GDM1 (cell line): ENCODE measurements at places on chromosomes 2 and 18.

DNA sequence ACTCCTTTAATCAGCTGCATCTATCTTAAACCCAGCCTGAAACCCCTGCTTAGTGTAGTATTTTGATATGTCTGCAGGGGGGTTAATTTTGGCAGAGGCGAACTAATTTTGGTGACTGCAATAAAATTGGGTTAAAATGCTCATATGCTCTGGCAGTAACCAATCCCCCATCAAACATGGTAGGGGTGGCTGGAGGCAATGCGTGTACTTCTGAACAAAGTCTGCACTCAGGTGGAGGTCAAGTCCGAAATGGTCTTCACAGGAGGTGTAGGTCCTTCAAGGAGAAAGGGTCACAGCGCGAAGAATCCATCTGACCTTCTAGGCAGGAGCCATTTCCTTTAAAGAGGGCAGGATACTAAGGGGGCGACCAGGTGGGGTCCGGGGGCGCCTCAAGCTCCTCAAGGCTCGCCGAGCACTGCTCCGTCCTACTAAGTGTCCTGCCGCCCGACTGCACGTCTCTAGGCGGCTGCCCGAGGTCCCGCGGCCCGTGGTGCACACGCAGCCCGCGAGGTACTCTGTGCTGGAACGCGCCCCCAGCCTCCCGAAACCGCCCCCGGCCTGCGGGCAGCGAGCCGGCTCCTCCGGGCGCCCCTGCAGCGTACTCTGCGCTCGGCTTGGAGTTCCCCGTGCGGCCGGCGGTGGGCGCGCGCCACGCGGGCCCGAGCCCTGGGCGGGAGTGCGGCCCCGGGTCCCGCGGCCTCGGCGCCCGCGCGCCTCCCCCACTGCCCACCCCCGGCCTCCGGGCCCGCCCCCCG is 1.7 kb upstream of the LDLRAD4 start:
- DNase-seq, result peak; percentile 51

GRCh38 chr2:189249171-189249570 is 69.6 kb upstream of the COL5A2 start:
- DNase-seq, result no peak

- DNase-seq, result no peak
Measured at GRCh38 chr2:217307023-217307422, 447.2 kb upstream of the TNP1 start.

GRCh38 chr2:183341057-183341456 is 216.8 kb downstream of the NUP35 start:
- DNase-seq, result no peak

DNA sequence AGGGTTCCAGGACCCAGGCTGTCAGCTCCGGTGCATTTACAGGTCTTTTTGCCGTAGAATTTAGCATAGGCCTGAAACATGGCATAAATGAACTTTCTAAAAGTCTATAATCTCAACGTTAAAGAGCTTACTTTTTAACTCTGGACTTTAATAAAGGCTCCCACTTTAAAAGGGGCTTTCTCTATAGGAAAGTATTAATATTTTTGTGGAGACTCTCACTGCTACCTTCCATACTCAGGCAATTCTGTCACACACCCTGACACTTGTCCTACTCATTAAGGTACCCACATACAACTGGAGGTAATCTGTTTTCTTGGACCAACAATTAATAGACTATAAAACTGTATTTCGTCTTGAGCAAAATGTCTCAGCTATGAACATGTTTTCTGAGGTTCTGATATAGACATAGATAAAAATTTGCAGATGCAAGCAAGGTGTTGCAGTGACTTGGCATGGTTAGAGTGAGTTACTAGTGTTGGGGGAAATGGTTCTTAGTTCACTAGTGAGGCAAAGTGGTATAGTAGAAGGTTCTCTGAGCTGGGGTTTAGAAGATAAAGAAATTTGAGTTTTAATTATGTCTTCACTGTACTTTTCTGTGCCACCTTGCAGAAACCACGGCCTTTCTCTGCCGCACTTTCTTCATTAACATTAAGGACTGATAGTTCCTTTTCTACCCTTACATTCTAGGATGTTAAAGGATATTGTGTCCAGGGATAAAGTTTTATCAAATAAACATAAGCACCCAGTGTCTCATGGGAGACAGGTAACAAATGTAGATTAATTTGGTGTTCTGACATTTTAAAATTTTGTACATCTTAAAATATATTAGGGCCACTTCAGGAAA is 10.8 kb upstream of the NR4A2 start:
- DNase-seq, result no peak

GRCh38 chr18:77052983-77053309 is 79.6 kb downstream of the MBP start:
- peak; percentile 28 for DNase-seq
